ENCODE measurements at places on chromosomes 13 and 19. TPM values are rescaled to one million over a fixed set of nuclear protein-coding genes. Genes with fewer than 3 reads are reported as not detected.

DNA sequence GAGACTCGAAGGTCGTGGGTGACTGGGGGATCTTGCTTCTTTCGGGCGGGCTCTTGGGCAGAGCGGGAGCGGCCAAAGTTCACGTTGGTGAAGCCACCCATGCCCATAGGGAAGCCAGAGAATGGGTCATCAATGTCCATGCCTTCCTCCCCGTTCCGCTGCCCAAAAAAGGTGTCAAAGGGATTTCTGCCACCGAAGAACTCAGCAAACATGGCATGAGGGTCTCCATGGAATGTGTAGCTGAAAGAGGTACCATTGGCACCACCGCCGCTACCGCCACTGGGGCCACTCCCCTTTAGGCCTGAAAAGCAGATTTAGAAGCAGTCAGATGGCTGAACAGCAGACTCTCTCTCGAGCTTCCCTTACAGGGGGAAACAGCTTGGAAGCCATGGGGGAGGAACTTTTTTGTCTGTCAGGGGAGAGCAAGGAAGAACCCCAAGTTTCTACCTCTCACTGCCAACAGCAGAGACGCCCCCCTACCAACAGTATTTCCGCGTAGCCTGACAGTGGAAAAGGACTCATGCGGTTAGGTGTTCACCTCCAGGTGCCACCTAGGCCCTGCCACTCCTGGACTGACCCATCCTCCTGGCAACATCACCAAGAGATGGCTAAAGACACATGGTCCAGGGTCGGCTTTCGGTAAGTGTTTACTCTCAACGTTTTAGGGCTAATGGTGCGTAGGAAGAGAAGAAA lies 1.3 kb downstream of the DNAJB1 start:
- no peak for DNase-seq

- no peak for DNase-seq
These were observed 687.4 kb downstream of the DIAPH3 start for GRCh38 chr13:59476366-59476765.

DNA sequence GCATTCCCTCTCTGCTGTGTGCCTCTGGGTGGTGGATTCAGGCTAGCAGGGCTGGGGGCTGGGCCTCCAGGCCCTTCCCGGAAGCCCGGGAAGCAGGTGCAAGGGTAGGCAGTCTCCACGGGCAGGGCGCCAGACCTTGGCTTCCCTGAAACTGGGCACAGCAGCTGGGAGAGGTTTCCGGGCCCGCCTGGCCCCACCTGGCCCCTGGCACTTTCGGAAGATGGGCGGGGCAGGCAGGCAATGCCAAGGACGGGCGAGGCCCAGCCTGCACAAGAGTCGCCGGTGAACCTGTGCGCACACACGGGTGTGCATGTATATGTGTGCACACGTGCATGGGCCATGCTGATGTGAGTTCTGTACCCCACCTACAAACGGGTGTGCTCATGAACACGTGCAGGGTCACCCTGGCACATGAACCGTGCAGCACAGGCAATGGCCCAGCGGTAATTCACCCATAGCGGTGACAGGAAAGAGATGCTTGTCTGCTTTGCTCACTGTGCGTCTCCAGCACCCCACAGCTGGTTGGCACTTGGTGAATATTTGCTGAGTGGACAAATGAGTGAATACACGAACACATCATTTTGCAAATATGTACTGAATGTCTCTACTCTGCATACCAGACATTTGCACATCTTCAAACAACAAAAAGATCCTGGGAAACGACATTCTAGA lies 15.3 kb downstream of the GADD45B start:
- DNase-seq: peak; percentile 97

GRCh38 chr13:110418944-110419343 lies 111.9 kb downstream of the COL4A2 start:
- DNase-seq: no peak

- DNase-seq: no peak
These were observed 143.9 kb upstream of the TSC22D1 start for GRCh38 chr13:44719857-44720671.

DNA sequence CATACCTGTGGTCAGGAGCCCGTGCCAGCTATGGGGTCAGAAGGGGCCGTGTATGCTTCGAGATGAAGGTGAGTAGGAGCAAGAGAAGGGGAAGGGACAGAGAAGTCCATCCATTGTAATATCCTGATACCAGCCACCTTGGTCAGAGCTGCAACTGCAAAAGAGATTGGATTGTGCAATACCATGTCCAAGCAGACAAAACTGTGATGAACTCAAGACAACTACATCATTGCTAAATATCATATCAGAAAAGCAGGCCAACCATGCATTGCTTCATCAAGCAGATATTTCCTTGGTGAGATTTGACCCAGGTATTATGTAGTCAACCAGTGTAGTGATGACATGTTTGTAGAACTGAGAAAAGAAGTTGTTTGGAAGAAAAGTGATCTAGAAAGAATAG lies 12.1 kb downstream of the HNRNPUL1 start:
- DNase-seq: no peak

DNA sequence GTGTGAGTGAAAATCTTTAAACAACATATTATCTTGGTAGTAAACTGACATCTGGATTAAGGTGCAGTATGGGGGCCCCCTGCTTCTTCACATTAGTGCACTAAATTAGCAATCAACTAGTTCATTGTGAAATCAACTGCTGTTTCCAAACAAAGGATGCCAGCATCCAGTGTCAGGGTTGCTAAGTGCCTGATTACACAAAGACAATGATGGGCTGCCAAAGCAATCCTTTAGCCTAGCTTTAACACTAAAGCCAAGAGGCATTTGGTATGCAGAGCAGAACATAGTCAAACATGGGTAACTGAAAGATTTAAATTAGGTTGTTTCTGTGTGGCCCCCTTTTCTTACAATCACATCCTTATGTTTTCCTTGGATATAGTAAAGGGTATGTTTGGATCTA lies 543.1 kb upstream of the SLITRK5 start:
- no peak for DNase-seq

GRCh38 chr19:46009530-46010510 lies 13.0 kb downstream of the PGLYRP1 start:
- DNase-seq: peak; percentile 34

KLK3 gene
- not detected for total RNA-seq

CEACAM7 gene
- 6.4 TPM for total RNA-seq

MATK gene
- total RNA-seq: 3.9 TPM

ZNF578 gene
- 0.16 TPM for total RNA-seq

IGFL1 gene
- total RNA-seq: not detected

C1QTNF9 gene
- total RNA-seq: 0.18 TPM

Measured in pancreas (tissue), 10 donors.